ENCODE measurements at places on chromosomes 1 and 21.

DNA sequence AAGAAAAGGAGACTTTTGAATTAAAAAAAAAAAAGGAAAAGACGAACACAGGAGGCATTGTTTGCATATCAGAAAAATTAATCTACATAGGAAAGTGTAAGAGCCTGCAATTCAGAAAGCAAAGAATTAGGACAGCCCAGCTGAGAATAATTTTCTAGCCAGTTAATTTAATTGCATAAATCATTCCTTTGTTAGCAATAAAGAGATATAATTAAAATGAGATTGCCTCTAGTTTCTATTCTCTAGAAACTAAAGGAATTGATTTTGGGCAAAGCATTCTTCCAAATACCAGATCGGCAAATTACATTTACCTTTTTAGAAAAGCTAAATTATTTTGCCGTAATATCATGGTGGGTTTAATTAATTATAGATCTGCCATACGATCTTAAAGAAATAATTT lies 46.0 kb downstream of the NUF2 start:
- no peak for DNase-seq

DNA sequence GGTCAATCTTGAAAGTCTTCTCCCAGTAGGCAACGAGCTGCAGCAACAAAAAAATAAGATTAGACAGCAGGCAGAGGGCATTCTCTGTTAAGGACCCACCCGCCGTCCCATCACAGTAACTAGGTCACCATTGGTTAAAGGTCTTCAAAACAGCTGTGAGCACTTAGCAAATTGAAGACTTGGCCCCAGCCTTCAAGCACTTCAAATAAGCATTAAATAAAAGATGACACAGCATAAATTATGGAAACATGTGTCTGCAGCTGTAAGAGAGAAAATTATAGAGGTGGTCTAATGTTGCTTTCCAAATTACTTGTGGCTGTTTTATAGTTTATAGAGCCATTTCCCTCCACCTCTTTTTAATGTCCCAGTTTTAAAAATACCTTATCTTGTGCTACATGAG lies 61.2 kb downstream of the VANGL1 start:
- no peak for DNase-seq

GRCh38 chr1:186627019-186627418 lies 53.2 kb downstream of the PTGS2 start:
- no peak for DNase-seq

- DNase-seq: no peak
Observed at GRCh38 chr1:50980505-50980904, 10.5 kb downstream of the CDKN2C start.

GRCh38 chr1:78586572-78586971 lies 33.7 kb upstream of the IFI44L start:
- DNase-seq: no peak

Data from head of caudate nucleus (tissue), 42 donors.